ENCODE measurements at places on chromosomes 13 and 19.

DNA sequence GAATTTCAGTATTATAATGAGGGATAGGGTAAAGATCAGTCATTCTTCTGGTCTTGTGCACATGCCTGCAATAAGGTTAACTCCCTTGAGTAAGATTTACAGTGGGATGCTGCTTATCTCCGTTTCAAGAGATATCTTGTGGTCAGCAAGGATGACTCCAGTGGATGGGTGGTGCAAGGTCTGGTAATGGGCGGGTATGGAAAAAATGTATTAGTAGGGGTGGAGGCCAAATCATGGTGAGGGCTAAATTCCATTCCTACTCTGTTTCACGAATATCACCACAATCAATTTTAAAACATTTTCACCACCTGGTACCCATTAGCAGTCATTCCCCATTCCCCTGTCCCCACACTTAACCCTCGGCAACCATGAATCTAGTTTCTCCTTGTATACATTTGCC, 40.6 kb downstream of the CCDC122 start:
- DNase-seq, result no peak

GRCh38 chr13:105232439-105232838, 1303.0 kb downstream of the EFNB2 start:
- DNase-seq, result no peak

DNA sequence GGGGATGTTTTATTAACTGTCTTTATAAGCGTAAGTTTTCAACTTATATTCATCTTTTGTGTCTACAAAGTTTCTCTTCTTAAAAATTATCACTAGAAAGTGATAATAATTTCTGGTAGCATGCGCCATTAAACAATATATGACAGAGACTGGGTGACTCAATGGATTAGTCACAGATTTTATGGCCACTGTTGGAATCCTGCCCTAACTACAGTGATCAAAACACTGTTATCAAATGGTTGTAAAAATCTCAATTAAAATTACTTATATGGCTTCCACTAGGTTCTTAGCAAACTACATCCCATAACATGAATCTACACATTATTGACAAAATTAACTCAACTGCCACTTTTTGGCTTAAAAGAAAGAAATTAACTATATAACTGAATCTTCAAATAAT, 350.0 kb downstream of the DACH1 start:
- DNase-seq, result no peak

DNA sequence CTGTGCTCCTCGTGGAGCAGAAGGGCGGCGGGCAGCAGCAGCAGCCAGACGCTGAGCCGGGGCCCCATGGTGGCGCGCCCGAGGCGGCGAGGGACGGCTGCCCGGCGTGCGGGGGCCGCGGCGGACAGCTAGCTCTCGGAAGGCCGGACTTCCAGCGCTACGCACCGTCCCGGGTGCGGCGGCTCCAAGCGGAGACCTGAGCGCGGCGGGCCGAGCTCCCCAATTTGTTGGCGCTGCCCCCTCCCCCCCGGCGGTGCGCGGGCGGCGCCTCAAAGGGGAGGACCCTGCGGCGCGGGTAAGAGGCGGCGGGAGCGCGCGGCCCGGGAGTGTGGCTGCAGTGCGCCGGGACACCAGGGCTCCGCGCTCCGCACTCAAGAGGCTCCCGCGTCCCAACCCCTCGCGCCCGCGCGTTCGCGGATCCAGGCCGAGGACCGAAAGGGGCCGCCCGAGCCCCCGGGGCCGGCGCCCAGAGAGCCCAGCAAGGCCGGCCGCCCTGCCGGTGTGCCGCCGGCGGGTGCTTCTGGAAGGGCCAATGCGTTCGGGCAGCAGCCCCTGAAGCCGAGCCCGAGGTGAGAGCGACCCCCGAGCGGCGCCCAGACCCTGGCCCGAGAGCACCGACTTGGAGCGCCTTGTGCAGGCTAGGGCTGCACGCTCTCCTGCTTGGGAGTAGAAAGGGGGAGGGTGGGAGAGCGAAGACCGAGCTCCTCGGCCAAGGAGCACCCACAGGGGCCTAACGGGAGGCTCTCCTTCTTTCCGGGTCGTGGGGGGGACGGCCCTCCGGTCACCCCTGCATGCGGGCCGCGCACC, at the start of the genes COL4A1 and COL4A2:
Gene COL4A1 (minus strand): TSS at position 198 of the 807 bp plus-strand sequence. CDS start 130 bp downstream, at position 68.
Gene COL4A2 (plus strand): TSS at position 325 of the 807 bp plus-strand sequence. CDS start 620 bp downstream, outside the sequence.
- DNase-seq, result no peak

DNA sequence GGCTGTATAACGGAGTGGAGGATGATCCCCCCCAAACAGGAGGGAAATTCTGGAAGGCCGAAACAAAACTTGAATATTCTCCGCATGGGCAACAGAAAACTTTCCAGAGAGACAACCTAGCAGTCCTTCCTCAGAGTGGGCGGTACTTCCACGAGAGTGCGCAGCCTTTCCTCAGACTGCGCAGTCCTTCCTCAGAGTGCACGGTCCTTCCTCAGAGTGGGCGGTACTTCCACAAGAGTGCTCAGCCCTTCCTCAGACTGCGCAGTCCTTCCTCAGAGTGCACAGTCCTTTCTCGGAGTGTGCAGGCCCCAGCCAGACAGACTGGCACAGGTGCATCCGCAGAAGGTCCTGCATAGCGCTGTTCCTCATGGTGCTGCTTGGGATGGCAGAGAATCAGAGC, 12.7 kb upstream of the GALP start:
- no peak for DNase-seq

DNA sequence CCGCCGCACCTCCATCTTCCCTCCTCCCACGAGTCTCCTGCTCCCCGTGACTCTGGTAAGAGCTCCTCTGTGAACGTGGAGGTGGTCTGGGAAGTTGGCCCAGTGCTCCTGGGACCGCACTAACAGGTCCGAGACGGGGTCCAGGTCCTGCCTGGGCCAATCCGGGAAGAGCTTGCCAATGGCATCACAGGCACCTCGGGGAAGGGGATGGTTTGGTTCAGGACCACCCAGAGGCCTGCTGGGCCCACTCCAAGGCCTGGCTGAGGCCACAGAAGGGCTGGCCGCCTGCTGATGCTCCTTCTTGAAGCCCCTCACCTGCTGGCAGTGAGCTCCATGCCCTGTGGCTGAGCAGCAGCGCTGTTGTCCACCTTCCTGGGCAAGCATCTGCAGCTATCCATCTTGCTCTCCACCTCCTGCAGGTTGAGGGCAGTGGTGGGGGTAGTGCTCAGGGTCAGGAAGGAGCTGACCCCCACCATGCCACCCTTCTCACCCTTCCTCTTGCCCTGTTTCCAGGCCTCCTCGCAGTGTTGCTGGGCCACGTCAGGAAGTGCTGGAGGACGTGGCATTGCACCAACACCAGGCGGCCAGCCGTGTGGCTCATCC, 41.2 kb upstream of the TPM4 start:
- no peak for DNase-seq

DNA sequence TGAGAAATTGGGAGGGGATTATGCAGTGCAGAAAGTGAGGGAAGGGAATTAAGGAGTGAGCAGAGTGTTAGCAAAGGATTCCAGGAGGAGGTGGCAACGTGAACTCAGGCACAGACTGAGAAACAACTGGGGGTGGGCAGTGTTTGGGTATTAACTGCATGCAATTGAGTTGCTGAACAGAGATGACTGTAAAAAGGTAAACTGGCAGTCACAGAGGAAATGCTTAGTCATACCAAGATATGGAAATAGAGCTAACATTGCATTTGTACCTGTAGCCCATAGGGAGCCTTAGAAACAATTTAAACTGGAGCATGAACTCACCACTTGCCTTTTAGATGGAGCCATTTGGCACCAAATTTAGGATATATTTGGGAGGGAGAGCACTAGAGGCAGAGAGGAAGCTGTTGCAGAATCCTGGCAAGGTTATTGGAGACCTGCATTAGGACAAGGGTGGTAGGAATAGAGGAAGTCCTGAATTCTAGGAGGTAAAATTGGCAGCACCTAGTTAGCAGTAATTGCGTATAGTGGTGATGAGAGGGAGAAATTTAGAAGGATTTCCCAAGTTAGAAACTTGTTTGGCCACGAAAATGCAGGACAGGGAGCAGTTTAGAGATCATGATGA, 100.6 kb upstream of the FRY start:
- DNase-seq, result no peak

All from CD4-positive, alpha-beta T cell treated with Interferon gamma for 1 hour (primary cell).